Activated CD4-positive, alpha-beta memory T cell treated with anti-CD3 and anti-CD28 coated beads, Interleukin-2, amount 10 ng/mL, durations not matched to agents 7 days and 5 days (primary cell): ENCODE measurements at places on chromosomes 3 and 15. TPM values are rescaled to one million over a fixed set of nuclear protein-coding genes. Genes with fewer than 3 reads are reported as not detected.

NBEAL2 gene
- total RNA-seq = 254 TPM

GRCh38 chr3:70871909-70872656 lies 559.6 kb upstream of the MDFIC2 start:
- H3K36me3 ChIP-seq = no peaks in the 10 kb centered on the region
- H3K27ac ChIP-seq = no peak overlapping the region
- no peaks in the 10 kb centered on the region for H3K4me1 ChIP-seq
- no peak overlapping the region for H3K4me3 ChIP-seq
- no peak for DNase-seq

GRCh38 chr3:44411031-44411645 lies 66.3 kb downstream of the ZNF445 start:
- no peak overlapping the region for H3K4me3 ChIP-seq
- H3K4me1 ChIP-seq = no peaks in the 10 kb centered on the region
- H3K27me3 ChIP-seq = no peaks in the 10 kb centered on the region
- no peak for DNase-seq
- no peaks in the 10 kb centered on the region for H3K36me3 ChIP-seq

DNA sequence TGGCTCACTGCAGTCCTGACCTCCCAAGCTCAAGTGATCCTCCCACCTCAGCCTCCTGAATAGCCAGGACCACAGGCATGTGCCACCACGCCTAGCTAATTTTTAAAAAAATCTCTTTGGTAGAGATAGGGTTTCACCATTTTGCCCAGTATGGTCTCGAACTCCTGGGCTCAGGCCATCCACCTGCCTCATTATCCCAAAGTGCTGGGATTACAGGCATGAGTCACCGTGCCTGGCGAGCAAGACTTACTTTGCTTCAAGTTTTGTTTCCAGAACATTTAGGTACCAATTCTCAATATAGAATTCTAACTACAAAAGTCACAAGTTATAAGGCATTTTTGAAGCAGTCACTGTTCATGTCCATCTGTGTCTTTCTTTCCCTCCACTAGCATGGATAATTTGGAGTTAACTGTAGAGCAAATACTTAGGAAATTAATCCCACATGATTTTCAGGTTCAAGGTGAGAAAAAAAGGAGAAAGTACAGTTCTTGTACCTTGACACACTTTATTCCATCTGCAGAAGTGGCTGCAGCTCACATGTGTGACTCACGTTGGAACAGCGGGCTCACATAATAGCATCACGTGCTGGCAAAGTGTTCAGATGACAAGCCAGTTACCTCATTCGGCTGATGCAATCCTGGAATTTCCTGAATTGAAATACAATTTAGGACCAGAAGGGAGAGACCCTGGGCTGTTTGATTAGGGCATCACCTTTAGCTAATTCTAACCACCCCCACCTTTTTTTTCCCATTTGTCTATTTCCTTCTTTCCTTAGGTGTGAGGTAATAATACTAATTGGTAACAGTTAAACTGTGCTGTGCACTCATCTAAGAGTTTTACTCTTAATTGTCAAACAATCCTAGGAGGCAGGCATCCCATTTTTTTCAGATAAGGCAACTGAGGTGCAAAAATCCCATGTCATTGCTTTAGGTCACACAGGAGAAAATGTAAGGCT lies 46.9 kb upstream of the NEDD4 start:
- H3K4me3 ChIP-seq = no peak overlapping the region
- DNase-seq = no peak
- peaks cover 37% of the 10 kb centered on the region for H3K4me1 ChIP-seq
- peaks cover 14% of the 10 kb centered on the region for H3K36me3 ChIP-seq

GRCh38 chr3:123261666-123262065 lies 59.9 kb downstream of the SEC22A start:
- H3K27me3 ChIP-seq = no peaks in the 10 kb centered on the region
- H3K36me3 ChIP-seq = peaks cover 17% of the 10 kb centered on the region
- H3K4me1 ChIP-seq = peaks cover 11% of the 10 kb centered on the region
- H3K4me3 ChIP-seq = no peak overlapping the region
- no peak for DNase-seq
